Activated CD8-positive, alpha-beta memory T cell treated with anti-CD3 and anti-CD28 coated beads, Interleukin-2, amount 10 ng/mL, durations not matched to agents 7 days and 5 days (primary cell): ENCODE measurements at places on chromosomes 2 and 18. TPM values are rescaled to one million over a fixed set of nuclear protein-coding genes. Genes with fewer than 3 reads are reported as not detected.

Gene BOLL
- not detected for total RNA-seq

Gene ICA1L
- 5.1 TPM for total RNA-seq

DNA sequence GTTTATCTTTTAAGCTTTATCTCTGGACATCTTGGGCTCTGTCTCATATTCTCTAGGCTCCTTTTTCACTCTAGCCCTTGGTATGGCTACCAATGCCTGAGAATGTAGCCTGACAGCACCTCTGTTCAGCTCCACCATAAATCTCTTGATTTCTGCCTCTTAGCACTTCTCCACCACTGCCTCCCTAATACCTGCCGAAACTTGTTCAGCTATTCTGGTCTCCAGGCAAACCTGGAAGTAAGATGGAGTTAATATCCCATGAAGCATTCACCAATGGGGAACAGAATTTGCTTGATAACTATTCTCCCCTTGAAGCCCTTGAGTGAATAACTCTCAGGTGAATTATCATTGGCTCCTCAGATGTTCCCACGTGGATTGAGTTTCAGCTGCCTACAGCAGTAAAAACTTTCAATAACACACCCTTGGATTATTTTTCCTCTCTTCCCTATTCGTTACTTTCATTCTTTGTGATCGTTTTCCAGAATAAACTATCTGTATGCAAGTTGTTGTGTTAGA is 145.6 kb downstream of the EVA1A start:
- no peaks in the 10 kb centered on the region for H3K36me3 ChIP-seq
- peaks cover 32% of the 10 kb centered on the region for H3K27me3 ChIP-seq
- H3K4me1 ChIP-seq: peaks cover 7% of the 10 kb centered on the region
- no peak overlapping the region for H3K27ac ChIP-seq
- DNase-seq: no peak

DNA sequence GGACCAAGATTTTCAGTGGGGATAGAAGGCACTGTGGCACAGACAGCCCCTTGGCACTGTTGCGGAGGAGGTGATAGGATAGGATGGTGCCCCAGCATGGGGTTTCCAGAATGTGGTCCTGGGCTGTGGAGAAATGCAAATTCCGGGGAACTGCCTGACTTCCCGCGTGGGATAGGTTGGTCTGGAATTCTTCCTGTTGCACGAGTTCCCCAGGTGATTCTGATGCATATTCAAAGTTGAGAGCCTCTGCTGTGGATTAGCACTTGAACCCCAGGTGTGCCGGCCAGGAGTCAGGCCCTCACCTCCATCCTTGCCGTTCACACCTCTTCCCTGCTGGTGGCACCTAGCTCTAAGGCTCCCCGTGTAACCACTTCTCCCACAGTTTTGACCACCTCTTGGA is 15.5 kb downstream of the NCK2 start:
- H3K4me3 ChIP-seq: no peak overlapping the region
- H3K4me1 ChIP-seq: peaks cover 83% of the 10 kb centered on the region
- no peak for DNase-seq

- no peaks in the 10 kb centered on the region for H3K4me1 ChIP-seq
- no peak overlapping the region for H3K27ac ChIP-seq
- no peaks in the 10 kb centered on the region for H3K27me3 ChIP-seq
- no peak for DNase-seq
- no peaks in the 10 kb centered on the region for H3K36me3 ChIP-seq
These were observed 150.7 kb downstream of the CCDC102B start for GRCh38 chr18:68948622-68949021.

DNA sequence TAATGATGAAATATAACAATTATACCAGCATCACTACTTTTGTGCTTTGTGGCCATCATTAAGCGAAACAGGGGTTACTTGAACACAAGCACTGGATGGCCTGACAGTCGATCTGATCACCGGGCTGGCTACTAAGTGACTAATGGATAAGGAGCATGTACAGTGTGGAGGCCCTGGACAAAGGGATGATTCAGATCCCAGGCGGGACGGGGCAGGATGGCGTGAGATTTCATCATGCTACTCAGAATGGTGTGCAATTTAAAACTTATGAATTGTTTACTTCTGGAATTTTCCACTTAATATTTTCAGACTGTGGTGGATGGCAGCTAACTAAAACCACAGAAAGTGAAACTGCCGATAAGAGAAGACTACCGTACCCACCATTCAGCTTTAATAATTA is 7.0 kb upstream of the CLIP4 start:
- H3K4me1 ChIP-seq: peaks cover 18% of the 10 kb centered on the region
- no peak overlapping the region for H3K4me3 ChIP-seq
- no peak for DNase-seq
- no peaks in the 10 kb centered on the region for H3K27me3 ChIP-seq
